ENCODE measurements at places on chromosomes 6 and 20.

DNA sequence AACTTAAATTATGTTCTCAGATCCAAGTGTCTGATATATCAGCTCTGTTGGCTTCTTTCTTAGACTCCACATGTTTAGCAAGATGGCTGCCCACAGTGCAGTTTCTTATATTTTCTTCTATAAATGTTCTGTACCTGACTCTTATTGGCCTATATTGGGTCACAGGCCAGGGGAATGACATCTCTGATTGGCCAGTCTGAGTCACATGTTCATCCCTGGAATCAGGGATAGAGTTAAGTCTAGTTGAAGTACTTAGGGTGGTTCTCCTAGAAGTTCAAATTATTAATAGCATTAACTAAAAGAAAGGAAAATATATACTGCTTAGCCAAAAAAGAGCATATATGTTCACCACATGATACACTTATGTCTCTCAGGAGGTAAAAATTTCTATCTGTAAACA is 105.3 kb upstream of the SLC22A16 start:
- DNase-seq, result no peak

DNA sequence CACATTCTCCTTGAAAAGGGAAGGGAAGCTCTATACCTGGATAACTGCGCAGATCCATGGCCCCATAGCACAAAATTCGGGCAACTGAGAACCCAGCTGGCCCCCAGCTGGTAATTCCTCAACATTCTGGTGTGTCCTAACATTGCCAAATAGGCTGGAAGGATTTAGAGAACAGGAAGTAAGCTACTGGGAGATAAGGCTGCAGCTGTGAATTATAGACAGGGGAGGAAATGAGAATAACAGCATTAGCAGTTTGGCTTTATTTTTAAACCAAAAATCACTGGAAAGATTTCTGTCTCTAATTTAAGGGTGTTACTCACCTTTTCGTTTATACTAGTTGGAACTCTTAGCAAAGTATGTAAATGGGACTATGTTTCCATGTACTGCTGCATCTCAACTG is 97.2 kb downstream of the TULP4 start:
- DNase-seq, result peak; percentile 35

- DNase-seq, result no peak
These were observed 68.9 kb downstream of the PAK5 start for GRCh38 chr20:9769954-9770353.

DNA sequence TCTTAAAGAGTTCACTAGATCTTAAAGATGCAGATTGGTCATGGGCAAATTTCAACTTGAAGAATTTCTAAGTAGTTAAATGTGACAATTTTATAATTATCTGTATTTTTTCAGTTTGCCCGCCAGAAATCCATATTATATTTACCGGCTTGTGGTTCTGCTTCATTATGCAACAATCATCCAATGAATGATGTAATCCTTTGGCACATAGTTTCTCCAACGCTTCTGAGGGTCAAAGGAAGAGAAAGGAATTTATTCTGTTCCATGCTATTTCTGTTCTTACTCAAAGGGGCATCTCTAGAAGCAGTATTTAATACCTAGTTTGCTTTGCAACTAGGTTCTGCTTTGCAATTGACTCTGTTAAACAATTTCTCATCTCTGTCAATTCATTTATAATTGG is 359.3 kb upstream of the PLCB4 start:
- peak; percentile 24 for DNase-seq

- peak; percentile 84 for DNase-seq
These were observed 180.1 kb upstream of the CST7 start for GRCh38 chr20:24768713-24769601.

DNA sequence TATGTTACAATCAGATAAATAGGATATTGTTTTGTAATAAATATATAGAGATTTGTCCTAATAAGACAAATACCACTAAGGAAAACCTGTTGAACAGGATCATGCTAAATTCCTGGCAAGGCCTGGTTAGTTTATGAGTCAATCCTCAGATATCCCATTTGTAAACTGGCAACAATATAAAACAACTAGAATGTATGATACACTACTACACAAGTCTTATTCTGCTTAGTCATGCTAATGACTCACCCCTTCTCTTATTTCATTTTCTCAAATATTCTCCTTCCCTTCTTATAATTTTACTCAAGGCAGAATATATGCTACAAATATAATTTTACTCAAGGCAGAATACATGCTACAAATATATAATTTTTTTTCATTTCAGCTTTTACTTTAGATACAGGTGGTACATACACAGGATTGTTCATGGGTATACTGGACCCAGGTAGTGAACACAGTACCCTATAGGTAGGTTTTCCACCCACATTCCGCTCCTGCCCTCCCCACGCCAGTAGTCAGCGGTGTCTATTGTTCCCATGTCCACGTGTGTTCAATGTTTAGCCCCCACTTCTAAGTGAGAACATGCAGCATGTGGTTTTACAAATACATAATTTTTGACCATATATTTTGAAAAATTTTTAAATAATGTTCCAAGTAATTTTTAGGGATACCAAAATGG is 6.3 kb downstream of the OSER1 start:
- DNase-seq, result peak; percentile 15

GRCh38 chr6:106300944-106301343 is 24.6 kb downstream of the ATG5 start:
- DNase-seq, result peak; percentile 52

GRCh38 chr6:75280131-75280855 is 4.3 kb downstream of the TMEM30A start:
- no peak for DNase-seq

- DNase-seq, result no peak
These were observed 28.3 kb downstream of the BANF2 start for GRCh38 chr20:17728074-17728473.

DNA sequence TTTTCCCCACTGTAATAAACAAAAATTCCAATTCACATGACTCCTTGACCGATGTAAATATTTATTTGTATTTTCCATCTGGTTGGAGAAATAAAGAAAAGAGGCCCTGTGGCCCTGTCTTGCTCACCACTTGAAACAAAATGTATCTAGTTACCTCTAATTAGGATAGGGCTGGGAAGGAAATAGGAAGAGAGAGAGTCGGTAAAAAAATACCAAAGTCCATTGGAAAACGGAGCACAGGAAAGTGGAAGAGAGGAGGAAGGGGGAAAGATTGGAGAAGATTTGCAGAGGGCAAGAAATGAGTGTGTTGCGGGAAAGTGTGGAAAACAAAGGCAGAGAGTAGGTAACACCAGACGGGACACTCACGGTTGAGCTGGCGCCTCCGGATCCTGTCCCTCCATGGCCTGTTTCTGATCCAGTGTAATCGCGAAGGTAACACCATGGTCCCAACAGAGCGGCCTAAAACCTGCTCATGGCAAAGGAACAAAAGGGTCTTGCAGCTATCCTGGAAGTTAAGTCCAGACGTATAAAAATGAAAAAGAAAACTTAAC is 105.8 kb upstream of the RIPOR2 start:
- no peak for DNase-seq

DNA sequence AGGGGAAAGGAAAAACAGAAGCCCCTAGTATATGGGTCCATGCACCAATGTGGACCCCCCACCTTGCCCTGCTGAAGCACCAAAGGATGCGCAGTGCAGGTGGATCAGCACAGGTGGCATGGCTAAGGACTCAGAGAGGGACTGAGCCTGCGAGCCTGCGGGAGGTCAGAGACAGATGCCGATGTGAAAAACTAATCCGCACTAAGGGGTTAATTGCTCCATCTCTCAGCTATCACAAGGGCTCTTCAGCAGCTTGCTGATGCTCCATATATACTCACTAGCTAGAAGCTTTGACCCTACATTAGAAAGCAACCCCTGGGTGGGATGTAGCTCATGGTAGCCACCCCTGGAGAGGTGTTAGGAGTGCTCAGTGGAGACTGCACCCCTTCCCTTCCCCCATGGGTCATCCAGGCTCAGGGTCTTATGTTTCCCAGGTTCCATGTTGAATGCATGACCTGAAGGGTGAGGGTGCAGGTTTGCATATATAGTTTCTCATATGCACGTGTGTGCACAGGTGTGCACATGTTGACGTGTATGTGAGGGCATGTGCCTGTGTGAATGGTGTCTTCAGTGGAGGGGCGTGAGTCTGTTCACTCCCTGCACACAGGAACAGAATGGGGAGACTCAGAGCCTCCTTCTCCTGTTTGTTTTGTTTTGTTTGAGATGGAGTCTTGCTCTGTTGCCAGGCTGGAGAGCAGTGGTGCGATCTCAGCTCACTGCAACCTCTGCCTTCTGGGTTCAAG is 13.4 kb upstream of the IP6K3 start:
- no peak for DNase-seq

- DNase-seq, result no peak
These were observed 306.8 kb upstream of the CNR1 start for GRCh38 chr6:88472851-88473525.

DNA sequence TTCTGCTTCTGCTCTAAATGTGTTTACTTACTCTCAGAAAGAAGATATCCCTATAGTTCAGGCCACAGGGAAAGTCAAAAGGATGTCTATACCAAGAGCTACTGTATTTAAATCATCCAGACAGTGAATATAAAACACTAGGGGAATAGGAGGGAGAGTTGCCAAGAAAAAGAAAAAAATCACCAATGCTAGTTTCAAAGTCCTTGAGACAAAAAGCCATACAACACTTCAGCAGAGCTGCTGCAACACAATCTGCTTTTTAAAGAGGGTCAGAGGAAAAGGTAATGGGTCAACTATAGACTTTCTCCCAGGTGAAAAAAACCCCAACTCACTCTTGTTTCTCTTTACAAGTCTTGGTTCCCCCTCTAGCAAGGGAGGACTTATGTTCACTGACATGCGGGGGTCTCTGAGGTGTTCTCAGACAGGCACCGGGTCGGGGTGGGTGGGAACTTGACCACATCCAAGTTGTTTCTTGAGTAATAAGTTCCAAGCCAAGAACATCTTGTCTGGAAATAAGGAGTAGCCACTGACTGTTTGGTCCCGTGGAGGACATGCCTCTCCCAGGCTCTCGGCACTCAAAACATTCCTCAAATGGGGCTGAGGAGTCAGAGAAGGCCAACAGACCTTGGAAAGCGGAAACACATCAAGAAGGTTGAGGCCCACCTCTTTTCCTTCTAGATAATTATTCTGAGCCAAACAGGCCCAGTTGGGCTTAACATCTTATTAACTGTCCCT is 47.7 kb downstream of the GJA10 start:
- peak; percentile 9 for DNase-seq

DNA sequence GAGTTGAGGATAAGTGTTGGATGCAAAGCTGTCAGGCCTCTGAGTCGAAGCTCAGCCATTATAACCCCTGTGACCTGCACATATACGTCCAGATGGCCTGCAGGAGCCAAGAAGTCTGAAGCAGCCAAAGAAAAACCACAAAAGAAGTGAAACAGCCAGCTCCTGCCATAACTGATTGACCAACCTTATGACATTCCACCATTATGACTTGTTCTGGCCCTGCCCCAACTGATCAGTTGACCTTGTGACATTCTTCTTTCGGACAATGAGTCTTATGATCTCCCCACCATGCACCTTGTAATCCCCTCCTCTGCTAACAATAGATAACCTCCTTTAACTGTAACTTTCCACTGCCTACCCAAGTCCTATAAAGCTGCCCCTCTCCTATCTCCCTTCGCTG is 133.7 kb upstream of the AGPAT4 start:
- no peak for DNase-seq

- DNase-seq, result no peak
These were observed 526.6 kb upstream of the JAG1 start for GRCh38 chr20:11200423-11200822.

DNA sequence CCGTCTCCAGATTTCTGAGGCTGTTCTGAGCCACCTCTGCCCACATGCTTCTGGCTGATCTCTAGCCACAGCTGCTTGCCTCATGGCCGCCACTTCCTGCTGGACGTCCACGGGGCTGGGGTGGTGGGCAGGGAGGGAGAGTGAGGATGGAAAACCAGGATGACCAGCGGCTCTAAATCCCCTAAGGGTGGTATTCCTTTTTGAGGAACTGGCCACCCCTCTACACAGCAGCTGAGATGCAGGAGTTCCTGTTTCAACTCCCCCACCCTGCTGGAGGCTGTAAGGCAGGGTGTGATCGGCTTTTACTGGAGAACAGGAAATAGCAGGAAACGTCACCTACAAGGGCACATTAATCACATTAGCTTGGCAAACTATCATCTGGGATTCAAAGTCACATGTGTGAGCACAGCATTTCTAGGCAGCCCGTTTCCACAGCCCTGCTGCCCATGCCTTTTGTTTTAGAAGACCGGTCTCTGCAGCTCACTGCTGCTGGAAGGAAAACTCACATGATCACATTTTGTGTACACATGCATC is 181.6 kb upstream of the ECI2 start:
- peak; percentile 51 for DNase-seq

- DNase-seq, result no peak
These were observed 35.8 kb downstream of the TBX18 start for GRCh38 chr6:84728602-84729001.

GRCh38 chr6:161169696-161170095 is 104.2 kb downstream of the AGPAT4 start:
- peak; percentile 84 for DNase-seq

- no peak for DNase-seq
These were observed 326.9 kb downstream of the PACRG start for GRCh38 chr6:163054641-163055040.

DNA sequence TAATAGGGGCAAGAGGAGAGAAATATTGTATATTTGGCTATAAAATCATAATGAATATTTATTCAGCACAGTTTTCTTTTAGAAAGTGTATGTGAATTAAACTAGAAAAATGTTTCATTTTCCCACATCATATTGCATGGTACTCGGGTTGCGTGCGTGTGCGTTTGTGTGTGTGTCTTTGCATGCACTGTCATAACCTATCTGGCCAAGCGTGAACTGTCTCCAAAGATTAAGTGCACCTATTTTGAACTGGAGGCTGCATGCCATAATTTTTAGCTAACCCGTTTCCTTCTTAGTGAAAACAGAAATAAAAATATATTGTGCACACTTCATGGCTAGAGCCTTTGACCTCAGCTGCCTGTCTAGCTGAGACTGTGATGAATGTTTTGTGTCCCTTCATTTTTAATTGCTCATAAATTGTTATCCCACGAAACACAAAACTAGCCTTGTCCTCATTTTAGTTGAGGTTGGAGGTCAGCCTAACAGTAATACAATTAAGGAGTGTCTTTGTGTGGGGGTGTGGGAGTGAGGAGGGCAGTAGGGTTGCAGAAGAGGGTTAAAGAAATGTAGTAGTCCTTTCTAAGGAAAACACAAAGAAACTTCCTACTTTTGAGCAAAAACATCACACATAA is 336.1 kb upstream of the POU3F2 start:
- DNase-seq, result no peak

DNA sequence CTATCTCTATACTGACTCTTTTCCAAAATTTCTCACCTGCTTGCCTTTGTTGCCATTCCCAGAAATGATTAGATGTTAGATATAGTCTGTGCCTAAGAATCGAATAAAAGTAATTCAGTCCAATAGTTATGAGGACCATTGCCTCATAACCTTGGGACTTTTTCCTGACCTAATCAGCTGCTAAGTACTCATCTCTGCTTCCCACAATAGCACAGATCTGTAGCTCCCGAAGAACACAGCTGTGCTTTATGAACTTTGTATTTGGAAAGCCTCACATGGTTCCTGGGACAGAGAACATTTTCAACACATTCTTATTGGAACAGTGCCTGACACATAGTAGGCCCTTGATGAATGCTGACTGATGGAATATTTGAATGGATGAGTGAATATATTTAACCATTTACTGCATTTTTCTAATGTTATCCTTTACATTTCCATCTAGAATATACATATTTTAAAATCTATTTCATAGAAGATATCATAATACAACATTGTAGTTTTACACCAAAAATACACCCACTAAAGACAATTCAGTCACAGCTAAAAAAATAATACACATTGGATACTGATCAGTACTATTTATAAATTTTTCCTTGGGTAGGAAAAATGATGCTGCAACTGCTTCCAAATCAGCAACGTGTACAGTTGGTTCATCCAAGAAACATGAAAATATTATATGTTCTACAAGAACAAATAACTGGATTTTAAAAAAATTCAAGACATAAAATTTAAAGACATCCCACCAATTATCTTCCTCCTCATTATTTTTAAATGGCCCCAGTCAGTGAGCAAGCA is 53.9 kb downstream of the HS3ST5 start:
- peak; percentile 23 for DNase-seq
